ENCODE measurements at places on chromosomes 7 and 10.

DNA sequence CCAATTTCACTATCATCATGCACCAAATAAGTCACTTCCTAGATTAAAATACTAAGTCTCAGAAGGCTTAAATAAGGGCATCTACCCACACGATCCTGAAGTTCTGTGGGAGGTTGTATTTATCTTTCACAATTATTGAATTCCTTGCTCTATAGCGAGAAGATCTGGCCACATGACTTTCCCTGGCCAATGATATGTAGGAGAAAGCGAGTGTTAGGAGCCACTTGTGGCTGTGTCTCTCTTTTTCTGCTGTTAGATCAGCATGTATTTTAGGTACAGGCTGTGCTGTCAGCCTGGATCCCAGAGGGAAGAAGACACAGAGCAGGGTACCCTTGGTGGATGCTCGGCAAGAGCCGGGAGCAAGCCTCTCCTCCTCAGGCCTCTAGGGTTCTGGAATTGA, 131.3 kb upstream of the DPP6 start:
- DNase-seq: no peak

DNA sequence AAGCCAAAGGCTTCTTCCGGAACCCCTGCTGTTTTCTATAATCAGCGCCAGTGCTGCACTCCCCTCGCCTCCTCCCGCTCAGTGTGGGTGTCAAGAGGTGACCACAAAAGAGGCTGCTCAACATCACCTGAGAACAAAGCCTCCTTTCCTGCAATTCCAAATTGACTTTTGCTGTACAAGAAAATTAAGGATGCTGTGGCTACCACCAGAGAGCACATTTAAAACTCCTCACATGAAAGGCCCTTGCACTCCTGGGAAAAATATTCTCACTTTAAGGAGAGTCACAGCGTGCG, 96.4 kb downstream of the HIPK2 start:
- DNase-seq: no peak

DNA sequence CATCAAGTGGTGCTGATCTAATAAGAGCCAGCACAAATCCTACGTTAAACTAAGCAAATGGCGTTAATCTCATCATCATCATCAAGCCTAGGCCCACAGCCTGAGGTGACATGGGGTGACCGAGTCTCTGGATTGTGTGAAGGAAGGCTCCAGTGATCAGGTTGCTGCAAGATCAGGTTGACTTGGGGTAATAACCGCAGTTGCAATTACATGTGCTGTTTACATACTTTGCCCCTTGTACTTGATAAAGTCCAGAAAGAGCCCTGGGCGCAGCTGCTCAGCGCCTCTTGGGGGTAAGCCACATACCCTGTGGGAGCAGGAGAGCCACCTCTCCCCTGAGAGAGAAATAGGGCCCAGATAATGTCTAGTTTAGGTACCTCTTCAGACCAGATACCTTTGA, 228.1 kb downstream of the WDR11 start:
- DNase-seq: no peak

DNA sequence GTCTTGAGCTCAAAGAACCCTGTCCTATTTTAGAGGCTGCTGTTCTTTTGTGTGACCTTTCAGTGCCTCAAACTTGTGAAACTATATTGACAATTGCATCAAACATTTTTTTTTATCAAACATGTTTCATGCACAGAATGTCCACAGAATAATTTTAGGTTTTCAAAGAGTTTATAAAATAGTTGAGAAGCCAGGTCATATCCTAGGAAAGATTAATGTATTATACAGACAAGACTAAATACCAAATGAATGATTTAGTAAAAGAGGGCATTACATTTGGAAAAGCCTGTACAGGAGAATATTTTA, 67.0 kb downstream of the CDK6 start:
- no peak for DNase-seq

DNA sequence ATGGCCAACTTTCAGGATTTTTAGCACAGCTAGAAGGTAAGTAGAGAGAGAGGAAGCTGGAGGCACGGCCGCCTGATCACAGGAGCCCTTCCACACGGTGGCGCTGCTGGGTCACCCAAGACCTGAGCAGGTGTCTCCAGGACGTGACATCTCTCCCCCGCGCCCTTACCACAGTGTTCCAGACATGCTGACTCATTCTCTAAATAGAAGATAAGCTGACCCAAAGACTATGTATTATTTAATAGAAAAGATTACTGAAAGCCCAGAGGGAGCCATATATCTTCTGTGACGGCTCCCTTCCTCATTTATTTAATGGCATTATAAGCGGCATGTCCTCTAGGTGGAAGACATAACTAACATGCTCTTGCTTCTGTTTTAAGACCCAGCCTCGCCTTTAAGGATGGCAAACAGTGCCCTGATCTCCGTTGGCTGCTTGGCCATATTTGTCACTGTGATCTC, 26.0 kb upstream of the MALSU1 start:
- peak; percentile 92 for DNase-seq

- DNase-seq: no peak
Observed at GRCh38 chr10:114552050-114552449, 106.0 kb downstream of the ABLIM1 start.

- peak; percentile 56 for DNase-seq
Observed at GRCh38 chr7:40717242-40717641, 582.4 kb downstream of the SUGCT start.

GRCh38 chr7:107027208-107027607, 17.3 kb upstream of the PRKAR2B start:
- DNase-seq: no peak

DNA sequence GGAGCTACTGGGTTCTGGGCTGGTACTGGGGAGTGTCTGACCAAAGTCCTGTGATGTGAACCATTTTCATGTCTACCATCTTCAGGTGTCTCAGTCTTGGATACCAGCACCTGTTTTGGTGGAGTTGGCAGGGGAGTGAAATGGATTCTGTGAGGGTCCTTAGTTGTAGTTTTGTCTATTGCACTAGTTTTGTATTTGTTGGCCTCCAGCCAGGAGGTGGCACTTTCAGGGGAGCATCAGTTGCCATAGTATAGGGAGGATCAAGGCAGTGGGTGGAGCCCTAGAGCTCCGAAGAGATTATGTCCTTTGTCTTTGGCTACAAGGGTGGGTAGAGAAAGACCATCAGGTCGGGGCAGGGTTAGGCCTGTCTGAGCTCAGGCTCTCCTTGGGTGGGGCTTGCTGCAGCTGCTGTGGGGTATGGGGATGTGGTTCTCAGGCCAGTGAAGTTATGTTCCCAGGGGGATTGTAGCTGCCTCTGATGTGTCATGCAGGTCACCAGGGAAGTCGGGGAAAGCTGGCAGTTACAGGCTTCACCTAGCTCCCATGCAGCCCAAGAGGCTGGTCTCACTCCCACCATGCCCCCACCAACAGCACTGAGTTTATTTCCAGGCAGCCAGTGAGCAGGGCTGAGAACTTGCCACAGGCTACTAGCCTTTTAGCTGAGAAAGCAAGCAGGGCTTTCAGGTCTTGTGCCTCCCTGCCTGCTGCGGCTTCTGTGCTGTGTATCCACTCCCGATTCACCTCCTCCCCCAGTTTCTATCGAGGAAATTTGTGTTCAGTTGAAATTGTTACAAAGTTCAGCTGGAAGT, 153.1 kb downstream of the ZNF365 start:
- no peak for DNase-seq

DNA sequence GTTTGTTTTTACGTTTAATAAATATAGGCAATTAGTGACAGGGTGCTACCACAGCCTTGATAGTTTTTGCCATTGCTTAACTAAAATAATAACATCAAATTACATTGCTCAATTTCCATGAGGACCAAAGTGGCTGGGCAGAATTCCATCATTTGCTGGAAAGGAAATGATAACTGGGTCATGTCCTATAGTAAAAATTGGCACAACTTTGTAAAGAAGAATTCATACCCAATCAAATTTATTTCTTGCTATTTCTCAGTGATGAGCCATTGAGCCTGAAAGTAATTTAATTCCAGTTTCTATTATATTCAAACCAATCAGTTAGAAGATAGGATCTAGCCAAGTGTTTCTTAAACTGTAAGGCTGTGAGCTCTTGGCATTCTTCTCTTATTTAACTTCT, 102.2 kb upstream of the CTTNBP2 start:
- no peak for DNase-seq

GRCh38 chr7:129778770-129779601, 167.5 kb downstream of the NRF1 start:
- DNase-seq: peak; percentile 47

GRCh38 chr10:123142701-123143161, 5.2 kb upstream of the HMX2 start:
- DNase-seq: peak; percentile 64

- DNase-seq: no peak
Observed at GRCh38 chr7:64755865-64756264, 38.4 kb upstream of the ZNF138 start.

- DNase-seq: peak; percentile 93
Observed at GRCh38 chr10:19815731-19816410, 361 bp upstream of the PLXDC2 start.

DNA sequence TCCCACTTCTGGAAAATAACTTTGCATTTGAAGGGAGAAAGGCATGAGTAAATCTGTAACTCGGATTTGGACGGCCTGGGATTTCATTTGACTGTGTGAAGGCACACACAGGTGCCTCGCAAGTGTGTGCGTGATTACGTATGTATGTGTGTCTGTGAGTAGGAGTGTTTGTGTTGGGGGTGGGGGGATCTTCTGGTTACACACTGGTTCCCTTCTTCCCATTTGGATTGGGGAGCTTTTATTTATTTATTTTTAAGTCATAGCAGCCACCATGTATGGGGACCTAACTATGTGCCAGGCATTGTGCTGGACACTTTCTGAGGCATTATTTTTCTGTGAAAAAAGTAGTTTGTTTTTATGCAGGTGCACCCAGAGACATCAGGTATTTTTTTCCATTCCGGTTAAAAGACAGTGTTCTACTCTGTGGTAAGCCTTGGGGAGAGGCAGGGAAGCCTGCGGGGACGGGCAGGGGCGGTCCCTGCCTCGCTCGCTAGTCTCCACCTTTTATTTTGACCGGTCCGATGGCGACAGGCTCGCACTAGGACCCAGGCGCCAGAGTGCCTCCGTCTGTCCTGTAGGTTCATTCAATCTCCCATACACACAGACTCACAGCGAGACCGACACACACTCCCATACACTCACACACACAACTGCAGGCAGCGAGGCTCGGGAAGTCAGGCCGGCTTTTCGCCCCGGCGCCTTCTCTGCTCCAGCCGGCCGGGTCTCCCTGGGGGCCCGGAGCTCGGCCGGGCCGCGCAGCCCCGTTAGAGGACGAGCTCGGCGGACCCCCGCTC, at the start of gene MXI1:
Gene MXI1 (plus strand): TSS at position 595 of the 794 bp plus-strand sequence. CDS start 204 bp downstream, outside the sequence.
- DNase-seq: peak; percentile 88

GRCh38 chr7:12911053-12911452, 223.6 kb downstream of the ARL4A start:
- DNase-seq: no peak

DNA sequence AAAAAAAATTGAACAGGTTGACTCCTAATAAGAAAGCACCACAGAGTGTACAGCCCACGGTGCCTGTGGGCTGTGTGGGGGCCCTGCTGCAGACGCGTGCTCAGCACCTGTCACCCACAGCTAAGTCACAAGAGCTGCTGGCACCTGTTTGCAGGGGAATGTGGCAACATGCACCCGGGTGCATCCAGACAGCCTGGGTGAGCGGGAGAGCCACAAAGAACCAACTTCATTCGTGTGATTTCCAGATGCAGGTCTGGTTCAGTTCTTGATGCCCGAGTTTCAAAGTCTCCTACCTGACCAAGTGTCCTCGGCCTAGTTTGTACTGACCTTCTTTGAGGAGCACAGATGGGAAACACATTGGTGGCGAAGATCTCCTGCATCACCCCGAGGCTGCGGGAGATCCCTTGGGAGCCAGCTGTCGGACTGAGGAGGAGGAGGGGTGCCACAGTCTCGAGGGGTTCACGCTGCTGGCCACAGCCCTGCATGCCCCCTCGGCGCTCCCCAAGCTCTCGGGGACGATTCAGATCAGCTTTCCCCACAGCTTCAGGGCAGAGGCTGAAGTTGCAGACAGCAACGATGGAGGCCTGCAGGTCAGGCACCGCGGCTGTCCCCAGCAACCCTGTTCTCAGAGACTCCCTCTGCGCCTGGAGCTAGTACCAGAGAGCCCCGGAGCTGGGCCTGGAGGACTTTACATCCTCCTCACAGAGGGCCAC, 35.3 kb downstream of the AMZ1 start:
- no peak for DNase-seq

DNA sequence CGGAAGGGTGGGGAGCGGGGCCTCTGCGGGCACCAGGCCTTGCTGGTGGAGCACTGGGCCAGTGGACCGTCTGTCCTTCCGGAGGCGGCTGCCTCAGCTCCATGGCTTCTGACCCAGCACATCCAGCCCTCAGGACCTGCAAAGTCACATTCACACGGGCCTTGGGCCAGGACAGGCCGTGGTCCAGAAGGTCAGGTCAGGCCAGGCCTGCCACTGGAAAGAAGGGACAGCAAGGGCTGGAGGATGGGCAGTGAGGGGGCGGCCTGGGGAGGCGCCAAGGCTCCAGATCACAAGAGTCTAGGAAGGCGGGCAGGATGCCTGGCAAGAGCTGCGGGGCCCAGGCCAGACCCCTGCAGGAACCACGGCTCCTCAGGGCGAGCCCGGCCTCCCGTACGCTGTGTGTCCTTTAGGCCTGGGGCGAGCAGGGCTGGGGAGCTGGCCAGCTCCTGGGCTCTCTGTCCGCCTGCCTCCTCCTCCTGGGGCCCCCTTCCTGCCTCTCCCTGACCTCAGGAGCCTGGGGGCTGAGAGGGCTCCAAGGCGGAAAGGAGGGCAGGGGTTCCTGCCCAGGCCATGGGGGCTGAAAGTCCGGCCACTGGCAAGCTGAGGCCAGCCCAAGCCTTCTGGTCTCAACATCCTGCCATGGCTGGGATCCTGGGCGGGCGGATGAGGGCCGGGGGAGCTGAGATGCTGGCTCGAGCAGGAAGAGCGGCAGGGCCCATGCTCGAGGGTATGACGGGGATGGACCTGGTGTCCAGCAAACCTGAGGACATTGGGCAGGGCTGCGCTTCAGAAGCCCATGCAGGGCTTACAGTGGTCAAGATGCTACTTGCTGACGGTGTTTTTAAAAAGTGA, 225.8 kb downstream of the ELFN1 start:
- DNase-seq: no peak

DNA sequence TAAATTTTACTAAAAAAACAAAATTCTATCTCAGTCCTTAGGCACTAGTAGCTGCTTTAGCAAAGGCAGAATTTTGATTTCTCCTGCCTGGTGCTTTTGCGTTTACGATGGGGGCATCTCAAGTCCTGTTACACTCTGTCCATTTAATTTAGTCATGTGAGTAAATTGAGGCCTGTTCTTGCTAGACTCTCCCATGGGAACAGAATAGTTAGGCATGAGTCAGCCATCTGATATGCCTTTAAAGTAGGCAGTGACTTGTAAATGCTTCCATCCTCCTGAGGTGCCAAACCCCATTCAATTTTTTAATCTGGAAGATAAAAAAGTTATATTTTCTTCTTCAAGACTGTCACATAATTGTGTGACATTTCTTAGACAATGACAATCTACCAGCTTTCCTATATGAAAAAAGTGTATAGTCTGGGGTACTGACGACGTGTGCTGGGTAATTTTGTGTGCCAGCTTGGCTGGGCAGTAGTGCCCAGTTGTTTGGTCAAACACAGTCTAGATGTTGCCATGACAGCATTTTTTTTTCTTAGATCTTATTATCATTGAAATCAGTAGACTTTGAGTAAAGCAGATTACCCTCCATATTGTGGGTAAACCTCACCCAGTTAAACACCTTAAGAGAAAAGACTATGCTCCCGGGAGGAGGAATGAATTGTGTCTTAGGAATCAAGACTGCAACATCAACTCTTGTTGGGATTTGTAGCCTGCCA, 603.4 kb downstream of the SORCS1 start:
- no peak for DNase-seq

- no peak for DNase-seq
Observed at GRCh38 chr7:16960337-16960965, 78.7 kb upstream of the AGR3 start.

- no peak for DNase-seq
Observed at GRCh38 chr7:151732834-151733592, 143.9 kb downstream of the PRKAG2 start.
